ENCODE measurements at places on chromosomes 4 and X.

GRCh38 chrX:107738272-107738671, 37.3 kb downstream of the TSC22D3 start:
- no peak for DNase-seq

DNA sequence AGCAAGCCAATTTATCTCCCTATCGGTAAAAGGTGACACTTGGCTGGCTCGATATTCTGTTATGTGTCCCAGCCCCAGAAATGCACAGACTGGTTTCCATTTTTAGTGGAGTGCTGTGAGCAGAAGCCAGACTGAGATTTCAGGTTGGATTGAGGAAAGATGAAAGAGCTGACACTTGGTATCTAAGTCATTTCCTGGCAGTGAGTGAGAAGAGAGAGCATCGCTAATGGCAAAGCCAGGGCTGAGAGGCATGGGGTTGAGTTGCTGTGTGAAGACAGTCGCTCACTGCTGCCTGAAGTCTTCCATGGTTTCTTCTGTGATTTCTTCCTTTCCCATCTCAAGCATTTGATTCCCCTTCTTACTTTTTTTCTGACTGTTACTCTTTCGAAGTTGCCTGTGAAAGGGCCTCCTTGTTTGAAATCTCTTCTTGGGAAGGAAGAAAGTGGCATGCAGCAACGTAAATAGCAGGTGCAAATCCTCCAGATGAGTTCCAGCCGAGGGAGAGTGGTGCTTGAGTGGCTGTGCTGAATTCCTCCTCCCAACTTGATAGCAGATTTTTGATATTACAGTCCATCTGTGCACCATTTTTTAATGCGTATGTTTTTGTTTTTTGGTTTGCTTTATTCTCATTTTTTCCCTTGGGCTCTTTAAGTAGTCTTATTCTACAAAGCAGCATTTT, 109.2 kb upstream of the LIMCH1 start:
- no peak for DNase-seq

- no peak for DNase-seq
Observed at GRCh38 chrX:129629837-129630236, 24.9 kb downstream of the APLN start.

DNA sequence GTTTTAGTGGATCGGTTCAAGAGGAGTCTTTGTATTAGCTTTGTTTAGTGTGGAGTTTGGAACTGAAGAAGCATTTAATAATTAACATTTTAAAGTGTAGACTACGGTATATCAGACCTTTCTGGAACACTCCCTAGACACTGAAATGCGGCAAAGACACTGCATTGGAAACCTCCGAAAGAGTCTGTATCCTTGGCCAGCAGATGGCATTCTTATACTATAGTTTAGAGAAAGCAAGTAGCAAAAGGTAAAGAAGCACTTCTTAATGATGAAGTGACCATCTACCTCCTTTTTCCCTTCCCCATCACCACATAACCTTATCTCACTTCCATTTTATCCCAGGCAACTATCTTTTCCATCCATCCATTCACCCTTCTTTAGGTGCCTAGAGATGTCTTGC, 7.6 kb downstream of the FABP2 start:
- no peak for DNase-seq

DNA sequence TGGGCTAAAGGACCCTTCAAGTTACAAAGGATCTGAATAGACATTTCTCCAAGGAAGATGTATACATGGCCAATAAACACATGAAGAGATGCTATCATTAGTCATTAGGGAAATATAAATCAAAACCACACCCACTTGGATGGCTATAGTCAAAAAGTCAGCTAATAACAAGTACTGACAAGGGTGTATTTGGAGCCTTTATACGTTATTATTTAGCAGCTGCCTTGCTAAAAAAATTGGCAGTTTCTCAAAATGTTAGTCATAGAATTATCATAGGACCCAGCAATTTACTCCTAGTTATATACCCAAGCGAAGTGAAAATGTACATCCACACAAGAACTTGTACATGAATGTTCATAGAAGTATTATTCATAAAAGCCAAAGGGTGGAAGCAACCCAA, 112.7 kb upstream of the DUSP21 start:
- no peak for DNase-seq

DNA sequence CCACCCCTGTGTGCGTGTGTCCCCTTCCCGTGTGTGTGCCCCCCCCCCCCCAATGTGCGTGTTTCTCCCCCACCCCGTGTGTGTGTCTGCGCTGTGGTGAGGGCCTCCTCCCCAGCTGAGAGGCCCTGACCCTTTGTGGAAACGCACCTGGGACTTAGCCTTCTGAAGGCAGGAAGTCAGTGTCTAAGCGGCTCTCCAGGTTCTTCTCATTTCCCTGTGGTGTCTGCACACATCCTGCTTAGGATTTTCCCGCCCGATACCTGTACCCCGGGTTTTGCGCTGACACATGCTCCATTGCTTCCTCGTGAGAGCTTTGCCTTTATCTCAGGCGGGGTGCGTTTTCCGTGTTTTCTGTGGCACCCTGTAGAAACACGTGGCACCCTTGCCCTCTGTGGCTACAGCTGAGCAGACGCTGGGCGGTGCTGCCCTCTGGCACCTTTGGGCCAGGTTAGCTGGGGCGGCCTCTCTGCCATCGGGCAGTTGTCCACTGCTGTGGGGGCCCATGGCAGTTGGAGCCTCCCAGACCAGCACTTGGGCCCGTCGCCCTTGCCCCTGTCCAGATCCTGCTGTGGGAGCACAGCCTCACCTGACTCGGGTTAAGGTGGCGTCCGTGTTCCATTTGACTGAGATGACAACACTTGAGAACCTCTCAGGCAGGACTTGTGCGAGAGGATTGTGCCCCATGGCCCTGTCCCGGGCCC, 26.3 kb downstream of the MAEA start:
- no peak for DNase-seq

- no peak for DNase-seq
Observed at GRCh38 chr4:79528241-79528706, 120.2 kb upstream of the GK2 start.

GRCh38 chrX:148599404-148599803, 99.0 kb downstream of the AFF2 start:
- no peak for DNase-seq

DNA sequence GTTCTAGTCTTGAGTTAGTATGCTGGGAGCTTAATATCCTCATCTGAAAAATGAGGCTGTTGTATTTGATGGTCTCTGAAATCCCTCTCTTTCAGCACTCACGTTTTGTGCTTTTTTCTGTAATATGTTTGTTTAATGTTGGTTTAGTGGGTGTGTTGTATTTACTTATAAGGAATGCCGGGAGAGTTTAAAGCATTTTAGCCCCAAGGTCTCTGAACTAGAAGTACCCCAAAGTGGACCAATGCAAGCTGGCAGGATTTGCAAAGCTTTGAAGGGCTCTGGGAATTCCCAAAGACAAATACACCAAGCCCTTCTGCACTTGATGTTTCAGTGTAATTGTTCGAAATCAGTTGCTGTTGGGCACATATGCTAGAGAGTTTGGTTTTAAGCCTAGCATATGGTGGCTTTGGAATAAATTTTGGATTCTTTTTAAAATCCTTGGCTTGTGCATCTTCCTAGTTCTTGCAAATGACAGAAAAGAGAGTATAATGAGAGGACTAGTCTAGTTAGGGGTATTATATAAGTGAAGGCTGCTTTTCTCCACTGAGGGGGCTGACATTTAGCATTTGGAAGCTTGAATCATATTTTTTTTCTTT, 371.4 kb upstream of the BOD1L1 start:
- no peak for DNase-seq

DNA sequence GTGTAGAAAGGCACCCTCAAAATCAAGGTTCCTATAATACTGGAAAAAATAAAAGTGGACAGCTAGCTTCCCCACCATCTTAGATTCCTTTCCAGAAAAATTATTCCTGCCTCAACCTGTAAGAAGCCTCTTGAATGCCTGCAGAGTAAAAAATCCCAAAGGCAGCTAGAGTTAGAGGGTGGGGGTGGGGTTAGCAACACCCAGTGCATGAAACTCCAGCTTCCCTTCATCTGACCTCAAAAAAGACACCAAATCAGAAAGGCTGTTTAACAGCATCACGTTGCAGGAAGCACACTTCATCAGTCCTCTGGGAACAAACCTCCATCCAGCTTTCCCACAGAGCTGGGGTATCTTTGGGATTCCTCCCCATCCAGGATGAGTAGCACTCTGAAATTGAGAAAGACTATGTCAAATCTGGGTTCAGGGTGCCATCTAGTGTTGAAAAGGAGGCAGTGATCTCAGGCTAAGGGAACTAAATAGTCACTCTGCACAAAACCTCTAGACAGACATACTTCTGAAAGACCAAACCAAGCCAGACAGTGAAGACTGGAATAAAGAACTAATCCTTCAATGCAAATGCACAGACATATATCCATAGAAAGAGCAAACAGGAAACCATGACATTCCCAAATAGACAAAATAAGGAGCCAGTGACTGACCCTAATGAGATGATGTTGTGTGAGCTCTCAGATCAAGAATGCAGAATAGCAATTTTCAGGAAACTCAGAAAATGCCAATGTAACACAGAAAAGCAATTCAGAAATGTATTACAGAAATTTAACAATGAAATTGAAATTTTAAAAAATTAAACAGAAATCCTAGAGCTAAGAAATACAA, 97.9 kb downstream of the ARHGEF9 start:
- DNase-seq: peak; percentile 37

DNA sequence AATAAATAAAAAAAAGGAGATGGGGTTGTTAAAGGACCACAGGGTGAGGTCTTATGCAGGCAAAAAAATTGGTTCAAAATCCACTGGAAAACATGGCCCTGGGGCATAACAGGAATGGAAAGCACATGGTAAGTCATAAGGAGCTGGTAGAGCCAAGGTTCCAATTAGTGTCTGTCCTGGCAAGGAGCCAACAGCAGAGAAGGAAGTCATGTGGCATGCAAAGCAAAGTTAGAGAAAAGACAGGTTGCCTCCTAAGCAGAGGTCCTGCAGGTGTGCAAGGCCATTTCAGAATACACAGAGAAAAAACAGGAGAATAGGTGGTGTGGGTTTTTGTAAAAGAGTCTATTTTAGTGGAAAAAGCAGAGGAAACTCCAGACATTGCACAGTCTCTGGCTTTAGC, 1881.7 kb downstream of the ARAP2 start:
- no peak for DNase-seq

GRCh38 chr4:38242101-38242500, 281.9 kb downstream of the PTTG2 start:
- no peak for DNase-seq

DNA sequence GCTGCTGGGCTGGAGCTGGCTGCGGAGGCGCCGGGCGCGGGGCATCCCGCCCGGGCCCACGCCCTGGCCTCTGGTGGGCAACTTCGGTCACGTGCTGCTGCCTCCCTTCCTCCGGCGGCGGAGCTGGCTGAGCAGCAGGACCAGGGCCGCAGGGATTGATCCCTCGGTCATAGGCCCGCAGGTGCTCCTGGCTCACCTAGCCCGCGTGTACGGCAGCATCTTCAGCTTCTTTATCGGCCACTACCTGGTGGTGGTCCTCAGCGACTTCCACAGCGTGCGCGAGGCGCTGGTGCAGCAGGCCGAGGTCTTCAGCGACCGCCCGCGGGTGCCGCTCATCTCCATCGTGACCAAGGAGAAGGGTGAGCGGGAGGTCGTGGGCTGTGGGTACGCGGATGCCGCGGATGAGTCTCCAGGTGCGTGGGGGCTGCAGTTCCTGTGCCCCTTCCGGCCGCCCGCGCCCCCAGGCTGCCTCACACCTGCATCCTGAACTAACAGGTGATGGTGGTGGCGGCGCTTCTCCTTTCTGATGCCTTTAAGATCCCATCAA, 499 bp downstream of the CYP2U1 start:
- DNase-seq: no peak

DNA sequence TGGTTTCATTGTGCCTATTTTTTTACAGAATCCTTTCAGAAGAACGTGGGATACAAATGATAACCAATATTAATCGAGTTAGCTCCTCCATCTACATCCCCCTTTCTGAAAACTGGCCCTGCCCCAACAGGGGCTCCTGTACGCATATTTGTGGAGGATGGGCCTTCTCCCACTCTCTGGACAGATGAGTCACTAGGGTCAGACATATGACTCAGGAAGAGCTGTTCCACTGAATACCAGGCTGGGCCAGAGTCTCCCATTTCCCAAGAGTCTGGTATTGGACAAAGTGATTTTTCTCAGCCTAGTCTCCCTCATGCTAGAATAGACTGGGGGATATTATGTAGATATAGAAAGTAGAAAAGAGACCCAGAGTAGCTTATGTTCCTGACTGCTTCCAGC, 142.4 kb downstream of the TSPAN5 start:
- DNase-seq: peak; percentile 49

- DNase-seq: no peak
Observed at GRCh38 chr4:85369703-85370380, 105.1 kb upstream of the ARHGAP24 start.

GRCh38 chr4:164959896-164960295, 17.6 kb downstream of the TRIM61 start:
- DNase-seq: no peak

DNA sequence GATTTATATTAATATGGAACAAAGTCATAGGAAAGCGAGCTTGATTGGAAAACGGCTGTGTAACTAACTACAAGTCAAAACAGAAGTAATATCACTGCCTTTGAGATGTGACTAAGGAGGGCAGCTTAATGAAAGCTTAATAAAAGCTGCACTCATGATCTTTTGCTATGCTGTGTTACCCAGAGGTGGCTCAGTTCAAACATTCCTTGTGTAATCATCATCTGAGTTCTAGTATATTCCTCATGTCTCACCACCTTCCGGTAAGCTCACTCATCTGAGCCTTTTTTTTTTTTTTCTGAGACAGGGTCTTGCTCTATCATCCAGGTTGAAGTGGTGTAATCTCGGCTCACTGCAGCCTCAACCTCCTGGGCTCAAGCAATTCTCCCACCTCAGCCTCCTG, 5.0 kb downstream of the GRPEL1 start:
- no peak for DNase-seq

DNA sequence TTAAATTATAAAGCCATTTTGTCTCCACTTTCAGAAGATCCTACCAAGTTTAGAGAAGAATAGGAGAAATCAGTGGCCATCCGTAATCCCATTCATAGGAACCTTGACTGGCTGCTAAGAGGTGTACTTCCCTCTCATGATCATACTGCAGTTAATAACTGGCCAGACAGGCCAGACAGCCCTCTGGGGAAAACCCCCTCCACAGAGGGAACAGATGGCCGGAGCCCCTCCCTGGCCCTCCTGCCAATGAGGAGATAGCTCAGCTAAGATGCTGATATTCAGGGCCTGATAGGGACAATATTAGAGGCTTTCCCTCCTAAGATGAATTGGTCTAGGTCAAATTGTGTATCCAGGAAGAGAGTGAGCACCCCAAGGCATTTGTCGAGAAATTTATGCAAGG, 200.0 kb upstream of the MAOA start:
- DNase-seq: no peak

- peak; percentile 57 for DNase-seq
Observed at GRCh38 chrX:10014462-10015354, 47.5 kb downstream of the CLDN34 start.

DNA sequence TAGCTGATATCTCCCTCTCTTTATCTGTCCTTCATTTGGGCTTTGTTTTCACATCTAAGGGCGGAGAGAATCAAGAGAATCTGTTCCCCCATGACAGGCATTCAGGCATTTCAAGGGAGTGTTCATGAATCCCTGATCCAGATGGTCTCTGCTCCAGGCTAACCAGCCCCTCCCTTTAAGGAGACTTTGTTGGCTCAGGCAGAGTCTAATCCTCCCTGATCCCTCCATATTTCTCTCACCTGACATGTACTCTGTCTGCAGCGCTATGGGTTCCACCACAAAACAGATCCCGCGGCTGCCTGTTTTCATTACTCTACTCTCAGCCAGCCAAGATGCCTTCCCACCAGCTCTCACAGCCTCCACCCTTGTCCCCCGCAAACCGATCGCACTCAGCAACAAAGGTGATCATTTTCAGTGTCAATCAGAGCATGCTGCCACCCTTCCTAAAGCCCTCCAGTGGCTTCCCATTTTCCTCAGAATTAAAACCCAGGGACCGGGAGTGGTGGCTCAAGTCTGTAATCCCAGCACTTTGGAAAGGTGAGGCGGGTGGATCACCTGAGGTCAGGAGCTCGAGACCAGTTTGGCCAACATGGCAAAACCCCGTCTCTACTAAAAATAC, 30.3 kb upstream of the SLC2A9 start:
- no peak for DNase-seq

Data from AG09309 (cell line).